ENCODE measurements at places on chromosomes 7 and 10.

GRCh38 chr10:86335831-86336230 lies 30.8 kb downstream of the GRID1 start:
- no peak for DNase-seq

DNA sequence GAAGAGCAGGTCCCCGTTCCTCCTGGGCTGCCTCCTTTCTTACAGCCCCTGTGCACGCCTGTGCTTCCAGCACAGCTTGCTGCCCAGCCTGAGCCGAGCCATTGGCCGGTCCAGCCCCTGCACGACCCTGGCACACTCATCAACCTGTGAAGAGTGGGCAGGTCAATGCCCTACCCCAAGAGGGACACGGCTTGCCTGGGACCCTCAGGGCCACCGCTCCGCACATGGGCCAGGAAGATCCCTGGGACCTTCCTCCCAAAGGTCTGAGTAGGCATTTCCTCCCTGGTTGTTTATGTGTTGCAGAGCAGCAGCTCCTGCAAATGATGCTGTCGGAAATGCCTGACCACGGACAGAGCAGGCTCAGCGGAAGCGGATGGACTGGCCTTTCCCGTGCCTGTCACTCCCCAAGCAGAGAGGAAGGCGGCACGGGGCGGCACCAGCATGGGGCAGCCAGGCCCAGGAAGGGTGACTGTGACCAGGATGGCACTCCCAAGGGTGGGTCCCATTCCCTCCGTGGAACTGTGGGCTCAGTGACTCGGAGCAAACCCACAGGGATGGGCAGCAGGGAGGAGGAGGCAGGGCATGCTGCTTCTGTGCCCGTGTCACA lies 252.5 kb downstream of the TNS3 start:
- no peak for DNase-seq

- DNase-seq = no peak
Measured at GRCh38 chr7:1691096-1691495, 21.0 kb downstream of the ELFN1 start.

- DNase-seq = no peak
Measured at GRCh38 chr10:59896191-59896590, 10.2 kb downstream of the CCDC6 start.

DNA sequence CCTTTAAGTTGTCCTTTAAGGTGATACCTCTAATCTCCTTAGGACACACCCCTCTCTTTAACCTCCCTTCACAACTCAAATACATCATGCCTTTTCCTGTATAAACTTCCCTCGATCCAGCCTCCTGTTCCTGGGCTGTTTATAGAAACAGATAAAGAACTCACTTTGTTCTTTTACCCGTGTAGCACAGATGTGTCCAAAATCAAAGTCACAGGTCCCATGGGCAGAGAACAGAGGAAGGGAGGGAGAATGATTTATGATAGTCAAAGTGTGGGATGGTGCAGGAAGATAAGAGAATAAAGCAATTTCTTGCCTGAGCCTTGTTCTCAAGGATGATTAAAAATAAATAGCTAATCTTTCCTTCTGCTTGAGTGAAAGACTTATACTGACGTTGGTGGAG lies 50.3 kb upstream of the CABCOCO1 start:
- no peak for DNase-seq

GRCh38 chr7:121302214-121302745 lies 26.5 kb upstream of the WNT16 start:
- DNase-seq = no peak

Data from NCI-H1048 (cell line).